ENCODE measurements at places on chromosomes 6 and 20. TPM values are rescaled to one million over a fixed set of nuclear protein-coding genes. Genes with fewer than 3 reads are reported as not detected.

The CLPSL1 gene
- total RNA-seq: not detected

DNA sequence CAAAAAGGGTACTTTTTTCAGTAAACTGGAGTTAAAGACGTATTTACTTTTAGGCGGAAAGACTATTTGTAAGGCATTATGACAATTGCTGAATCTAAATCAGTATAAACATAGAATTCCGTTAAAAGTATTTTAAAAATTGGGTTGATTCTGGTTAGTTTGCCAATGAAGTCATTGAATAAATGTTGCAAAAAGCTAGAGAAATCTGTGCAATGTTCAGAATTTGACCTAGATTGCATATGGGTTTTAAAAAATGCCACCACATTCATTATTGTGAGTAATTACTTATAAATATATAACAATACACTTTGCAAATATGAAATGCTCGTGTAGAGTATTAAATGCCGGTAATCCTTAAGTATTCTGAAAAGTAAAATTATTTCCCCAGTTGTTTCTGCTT is 116.5 kb upstream of the EEF1E1 start:
- DNase-seq: no peak

- no peak for DNase-seq
These were observed 91.1 kb downstream of the TXNDC5 start for GRCh38 chr6:7819431-7820015.

- no peak for DNase-seq
These were observed 57.3 kb upstream of the TRAF3IP2 start for GRCh38 chr6:111662794-111663593.

The PRRC2A gene
- 286 TPM for total RNA-seq

The PLN gene
- total RNA-seq: not detected

The TRIM38 gene
- total RNA-seq: 19.0 TPM

The ELOVL2 gene
- total RNA-seq: not detected

The CCN6 gene
- not detected for total RNA-seq

The CAP2 gene
- total RNA-seq: not detected

GRCh38 chr6:125197795-125198269 is 44.3 kb downstream of the TPD52L1 start:
- no peak for DNase-seq

- no peak for DNase-seq
These were observed 14.8 kb upstream of the TMEM244 start for GRCh38 chr6:129875610-129876520.

- DNase-seq: no peak
These were observed 1219.0 kb upstream of the EYS start for GRCh38 chr6:66926060-66926459.

The CDK19 gene
- 29.4 TPM for total RNA-seq

GRCh38 chr20:35510951-35511735 is 18.3 kb downstream of the C20orf173 start:
- DNase-seq: no peak
